ENCODE measurements at places on chromosomes 5 and 9.

- DNase-seq = no peak
These were observed 39.5 kb upstream of the RAI14 start for GRCh38 chr5:34616651-34617050.

- no peak for DNase-seq
These were observed 235.7 kb downstream of the CDK5RAP2 start for GRCh38 chr9:120344230-120344629.

DNA sequence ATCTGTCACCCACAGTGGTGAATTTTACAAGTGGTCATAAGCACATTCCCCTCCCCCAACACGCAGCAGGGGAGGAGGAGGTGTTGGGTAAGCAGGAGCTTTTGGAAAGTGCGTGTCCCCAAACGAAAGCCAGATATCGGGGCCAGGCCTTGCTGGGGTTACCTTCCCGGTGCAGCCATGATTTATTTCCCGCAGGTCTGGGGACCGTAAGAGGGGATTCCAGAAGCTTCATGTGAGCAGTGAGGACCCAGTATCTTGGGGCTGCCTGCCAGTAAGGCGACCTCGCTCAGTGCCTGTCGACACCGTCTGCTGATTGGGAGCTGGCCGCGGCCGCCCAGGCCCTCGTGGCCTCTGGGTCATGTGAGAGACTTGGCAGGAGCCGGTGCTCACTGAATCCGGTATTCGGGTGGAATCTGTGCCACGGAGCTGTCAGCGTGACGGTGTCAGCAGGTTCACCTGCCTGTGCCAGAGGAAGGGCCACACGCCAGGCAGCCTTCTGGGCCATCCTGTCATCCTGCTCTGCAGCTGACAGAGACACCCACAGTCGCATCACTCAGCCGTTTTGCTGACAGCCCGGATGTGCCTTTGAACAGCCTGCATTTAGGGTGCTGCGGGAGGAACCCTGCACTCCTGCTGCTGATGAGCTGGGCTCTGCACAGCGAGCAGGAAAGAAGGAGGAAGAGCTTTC lies 37.3 kb downstream of the SEC61B start:
- DNase-seq = peak; percentile 7

GRCh38 chr9:94794476-94795167 lies 68.1 kb downstream of the AOPEP start:
- DNase-seq = no peak

DNA sequence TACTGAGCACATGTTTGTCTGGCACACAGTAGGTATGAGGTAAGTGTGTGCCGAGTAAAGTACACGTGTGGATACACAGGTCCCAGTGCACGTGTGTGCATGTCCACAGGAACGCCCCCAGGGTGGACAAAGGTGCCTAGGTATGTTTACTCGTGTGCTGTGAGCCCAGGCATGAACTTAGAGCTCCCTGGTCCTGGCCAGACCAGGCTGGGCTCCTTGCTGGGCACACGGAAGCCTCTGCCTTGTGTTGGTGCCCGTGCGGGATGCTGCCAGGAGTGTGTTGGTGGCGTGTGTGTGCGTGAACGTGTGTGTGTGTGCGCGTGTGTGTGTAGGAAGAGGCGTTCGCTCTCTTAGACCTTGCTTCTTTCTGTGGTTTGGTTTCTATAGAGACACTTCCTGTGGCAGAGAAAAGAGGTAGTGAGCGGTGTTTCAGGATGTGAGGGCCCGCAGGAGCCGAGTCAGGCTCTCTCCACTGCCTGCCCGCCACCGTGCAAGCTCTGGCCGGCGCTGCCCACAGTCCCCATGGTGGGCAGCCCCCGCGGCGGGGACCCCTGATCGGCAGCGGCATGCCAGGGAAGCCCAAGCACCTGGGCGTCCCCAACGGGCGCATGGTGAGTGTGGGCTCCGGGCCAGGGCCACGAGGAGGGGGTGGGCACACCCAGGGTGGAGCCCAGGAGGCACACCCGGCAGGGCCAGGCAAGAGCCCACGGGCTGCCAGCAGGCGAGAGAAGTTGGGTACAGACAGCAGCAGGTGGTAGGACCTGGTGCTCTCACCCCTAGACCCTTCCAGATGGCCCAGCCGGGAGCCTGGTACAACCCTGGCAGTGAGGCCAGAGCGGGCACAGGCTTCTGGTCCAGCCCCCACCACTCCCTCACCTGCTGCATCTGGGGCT lies at the start of gene RGS14:
TSS of gene RGS14 (plus strand) at position 466 of the 893 bp plus-strand sequence. CDS start at position 567, 101 bp downstream.
- DNase-seq = peak; percentile 62

GRCh38 chr9:98502311-98502975 lies 206.3 kb downstream of the GABBR2 start:
- no peak for DNase-seq

DNA sequence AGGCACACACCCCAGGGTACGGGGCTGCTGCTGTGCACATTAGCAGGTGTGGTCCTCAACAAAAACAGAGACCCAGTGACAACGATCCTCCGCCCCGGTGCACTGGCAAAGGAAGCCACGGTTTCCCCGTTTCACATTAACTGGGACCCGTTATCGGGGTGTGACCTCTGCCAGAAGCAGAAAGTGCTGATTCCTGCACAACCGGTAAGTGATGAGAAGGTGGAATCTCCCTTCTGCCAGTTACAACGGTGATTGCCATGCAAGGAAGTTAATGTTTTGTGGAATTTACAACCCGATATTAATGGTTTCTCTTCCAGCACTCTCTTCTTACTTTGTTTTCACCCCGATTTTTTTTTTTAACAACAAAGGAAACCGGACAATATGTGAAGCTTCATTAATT lies 294.9 kb upstream of the IRX1 start:
- no peak for DNase-seq

DNA sequence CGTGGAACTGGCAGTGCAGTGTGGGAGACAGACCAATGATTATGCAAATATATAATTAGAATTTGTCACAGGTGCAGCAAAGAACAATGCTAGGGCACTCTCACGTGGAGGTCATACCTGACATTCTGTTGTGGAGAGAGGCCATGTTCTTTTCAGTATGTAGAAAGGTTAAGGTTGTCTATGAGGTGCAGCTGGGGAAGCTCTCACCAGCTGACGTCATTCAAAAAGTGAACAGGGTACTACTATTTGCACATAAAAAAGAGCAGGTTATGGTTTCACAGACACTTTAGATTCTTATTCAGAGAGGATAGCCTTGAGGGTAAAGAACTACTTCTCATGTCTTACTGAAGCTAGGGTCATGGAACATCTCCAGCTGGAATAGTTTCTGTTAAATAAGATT lies 19.1 kb downstream of the SH3GL2 start:
- no peak for DNase-seq

- no peak for DNase-seq
These were observed 453.8 kb upstream of the ZNF608 start for GRCh38 chr5:125199968-125200865.

GRCh38 chr5:145101246-145101645 lies 733.9 kb downstream of the PRELID2 start:
- no peak for DNase-seq

GRCh38 chr9:125604196-125604595 lies 102.8 kb downstream of the MAPKAP1 start:
- no peak for DNase-seq

GRCh38 chr9:94511134-94511954 lies 43.5 kb upstream of the PCAT7 start:
- DNase-seq = no peak

DNA sequence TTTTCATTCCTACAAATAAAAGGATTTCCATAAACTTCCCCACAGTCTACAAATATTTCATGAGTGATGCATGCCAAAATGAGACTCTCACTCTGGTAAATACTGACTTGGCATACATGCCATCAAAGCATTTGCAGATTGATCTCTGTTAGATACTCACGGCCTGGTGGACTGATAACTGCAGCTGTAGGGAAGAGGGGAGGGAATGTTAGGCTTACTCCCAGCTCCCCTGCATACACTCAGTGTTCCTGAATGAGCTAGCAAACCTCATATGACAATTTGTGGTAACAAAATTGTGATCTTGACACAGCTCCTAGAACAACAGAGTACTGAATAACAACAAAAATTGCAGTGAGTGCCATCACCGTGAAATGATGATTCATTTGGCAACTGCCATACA lies 435.3 kb downstream of the NR2F1-AS1 start:
- DNase-seq = no peak

DNA sequence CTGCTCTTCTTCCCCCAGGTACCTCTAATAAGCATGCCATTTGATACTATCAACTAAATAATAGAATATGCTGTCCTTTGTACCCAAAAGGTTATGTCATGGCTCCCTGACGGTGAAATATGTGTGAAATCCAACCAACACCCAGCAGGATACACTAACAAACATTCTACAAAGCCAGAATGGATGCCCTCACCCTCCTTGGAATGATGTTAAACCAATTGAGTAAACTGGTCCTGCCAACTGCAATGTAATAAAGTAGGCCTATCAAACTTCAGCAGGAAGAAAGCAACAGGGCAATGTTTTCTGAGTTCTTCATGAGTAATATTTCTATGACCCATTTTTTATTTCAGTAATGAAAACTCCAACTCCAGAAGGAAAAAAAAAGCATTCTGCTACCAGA lies 24.9 kb downstream of the RGMB start:
- no peak for DNase-seq

DNA sequence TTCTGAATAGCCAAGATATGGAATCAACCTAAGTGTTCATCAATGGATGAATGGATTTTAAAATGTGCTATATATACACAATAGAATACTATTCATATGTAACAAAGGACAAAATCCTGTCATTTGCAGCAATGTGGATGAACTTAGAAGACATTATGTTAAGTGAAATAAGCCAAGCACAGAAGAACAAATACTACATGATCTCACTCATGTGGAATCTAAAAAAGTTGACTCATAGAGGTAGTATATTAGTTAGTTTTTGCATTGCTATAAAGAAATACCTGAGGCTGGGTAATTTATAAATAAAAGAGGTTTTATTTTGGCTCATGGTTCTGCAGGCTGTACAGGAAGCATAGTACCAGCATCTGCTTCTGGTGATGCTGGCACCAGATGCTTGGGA lies 8.1 kb downstream of the CATSPER3 start:
- no peak for DNase-seq

GRCh38 chr5:69271376-69271775 lies 36.7 kb downstream of the CDK7 start:
- DNase-seq = no peak

DNA sequence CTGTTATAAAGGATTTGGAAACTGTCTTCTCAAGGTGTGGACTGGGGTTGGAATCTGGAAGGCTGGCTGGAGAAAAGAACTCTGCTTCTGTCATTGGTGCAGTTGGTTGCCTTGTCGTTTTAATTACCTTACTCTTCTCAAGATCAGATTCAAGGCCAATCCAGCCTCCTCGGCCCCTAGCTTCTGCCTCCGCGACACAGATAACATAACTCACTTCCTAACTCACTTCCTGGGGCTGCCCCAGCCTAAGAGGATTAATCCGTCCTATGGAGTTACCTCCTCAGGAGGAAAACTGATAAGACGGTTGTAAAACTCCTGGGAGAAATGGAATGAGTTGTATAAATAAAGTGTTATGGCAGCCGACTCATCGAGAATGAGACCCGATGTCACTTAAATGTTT lies 389.1 kb upstream of the WWC1 start:
- no peak for DNase-seq

DNA sequence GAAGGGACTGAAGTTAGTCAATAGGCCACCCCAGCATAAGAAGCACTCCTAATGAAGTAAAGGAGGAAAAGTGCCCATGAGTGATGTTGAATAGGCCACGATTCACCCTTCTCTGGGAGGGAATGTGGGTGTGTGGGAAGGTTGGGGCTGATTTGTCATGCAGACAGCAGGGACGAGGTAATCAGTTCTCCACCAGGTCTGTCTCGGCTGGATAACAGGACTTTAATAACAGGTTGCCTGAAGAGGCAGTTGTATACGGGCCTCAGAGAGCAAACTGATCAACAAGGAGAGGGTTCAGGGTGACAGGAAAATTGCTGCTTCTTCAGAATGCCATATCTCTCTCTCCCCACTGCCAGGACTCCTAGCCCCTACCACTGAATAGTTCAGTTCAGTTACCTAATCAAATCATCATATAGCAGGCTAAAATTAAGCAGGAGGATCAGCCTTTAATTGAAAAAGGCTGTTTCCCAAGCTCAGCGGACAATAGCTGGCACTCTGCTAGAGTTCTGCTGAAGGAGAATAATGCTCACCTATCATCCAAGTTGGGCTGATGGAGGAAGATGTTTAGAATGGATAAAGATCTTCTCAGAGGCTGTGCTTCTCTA lies 43.6 kb upstream of the SMIM32 start:
- no peak for DNase-seq

DNA sequence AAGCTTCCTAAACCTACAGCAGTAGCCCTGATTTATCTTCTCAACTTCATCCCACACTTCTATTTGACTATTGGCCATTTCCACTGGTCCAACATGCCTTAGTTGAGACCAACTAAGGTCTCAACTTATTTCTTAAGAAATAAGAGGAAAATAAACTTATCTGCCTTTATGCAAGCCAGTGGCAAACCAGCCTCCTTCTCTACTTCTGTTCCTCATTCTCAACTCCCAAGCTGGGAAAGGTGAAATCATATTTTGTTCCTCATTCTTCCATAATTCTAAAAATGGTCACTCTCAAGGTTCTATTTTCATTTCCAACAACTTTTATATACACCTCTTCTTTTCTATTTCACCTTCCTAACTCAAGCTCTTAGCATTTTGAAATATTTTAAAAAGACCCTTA lies 149.6 kb upstream of the C9orf72 start:
- no peak for DNase-seq

GRCh38 chr5:77301447-77301883 lies 91.0 kb downstream of the PDE8B start:
- no peak for DNase-seq

DNA sequence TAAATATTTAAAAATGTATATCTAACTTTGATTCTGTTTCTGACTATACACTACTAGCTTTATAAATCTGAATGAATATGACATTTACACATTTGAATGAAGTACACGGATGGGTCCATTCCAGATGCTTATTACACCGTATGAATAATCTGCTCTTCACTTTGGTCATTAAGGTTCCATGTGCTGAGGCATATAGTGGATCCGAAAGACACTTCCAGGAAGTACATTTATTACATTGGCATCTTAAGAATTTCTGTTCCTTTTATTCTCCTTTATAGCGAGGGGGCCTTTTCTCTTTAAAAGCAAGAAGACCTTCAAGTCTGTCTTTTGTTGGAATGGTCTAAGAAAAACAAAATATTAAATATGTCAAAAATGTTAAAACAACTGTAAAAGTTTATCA lies 147.6 kb downstream of the AUH start:
- no peak for DNase-seq

GRCh38 chr9:86827893-86828292 lies 119.4 kb downstream of the GAS1 start:
- no peak for DNase-seq

- no peak for DNase-seq
These were observed 67.3 kb downstream of the DMRT2 start for GRCh38 chr9:1117439-1117838.

DNA sequence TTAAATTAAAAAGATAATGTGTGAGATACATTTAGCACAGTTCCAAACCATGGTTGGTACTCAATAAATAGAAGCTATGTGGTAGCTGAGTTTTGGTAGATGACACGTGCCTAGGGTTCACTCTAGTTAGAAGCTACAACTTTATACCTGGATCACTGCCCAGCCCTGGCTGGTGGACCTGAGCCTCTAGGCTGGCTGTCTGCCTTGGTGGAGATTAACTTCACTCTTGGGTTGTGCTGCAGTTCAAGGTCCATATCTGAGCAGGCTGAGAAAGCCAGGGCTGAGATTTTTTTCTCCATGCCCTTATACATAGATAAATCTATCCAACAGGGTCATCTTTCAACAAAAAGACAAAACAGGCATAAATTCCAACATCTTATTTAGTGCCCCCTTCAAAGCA lies 44.6 kb upstream of the SPDL1 start:
- DNase-seq = no peak

- no peak for DNase-seq
These were observed 152.2 kb upstream of the OTULINL start for GRCh38 chr5:14429101-14430050.

Data from activated T-helper 1 cell treated with Interleukin-2 at 50 U/mL for 16 hours (primary cell).